Cortex of kidney (tissue), 1 donor: ENCODE measurements at places on chromosomes 16 and 17.

DNA sequence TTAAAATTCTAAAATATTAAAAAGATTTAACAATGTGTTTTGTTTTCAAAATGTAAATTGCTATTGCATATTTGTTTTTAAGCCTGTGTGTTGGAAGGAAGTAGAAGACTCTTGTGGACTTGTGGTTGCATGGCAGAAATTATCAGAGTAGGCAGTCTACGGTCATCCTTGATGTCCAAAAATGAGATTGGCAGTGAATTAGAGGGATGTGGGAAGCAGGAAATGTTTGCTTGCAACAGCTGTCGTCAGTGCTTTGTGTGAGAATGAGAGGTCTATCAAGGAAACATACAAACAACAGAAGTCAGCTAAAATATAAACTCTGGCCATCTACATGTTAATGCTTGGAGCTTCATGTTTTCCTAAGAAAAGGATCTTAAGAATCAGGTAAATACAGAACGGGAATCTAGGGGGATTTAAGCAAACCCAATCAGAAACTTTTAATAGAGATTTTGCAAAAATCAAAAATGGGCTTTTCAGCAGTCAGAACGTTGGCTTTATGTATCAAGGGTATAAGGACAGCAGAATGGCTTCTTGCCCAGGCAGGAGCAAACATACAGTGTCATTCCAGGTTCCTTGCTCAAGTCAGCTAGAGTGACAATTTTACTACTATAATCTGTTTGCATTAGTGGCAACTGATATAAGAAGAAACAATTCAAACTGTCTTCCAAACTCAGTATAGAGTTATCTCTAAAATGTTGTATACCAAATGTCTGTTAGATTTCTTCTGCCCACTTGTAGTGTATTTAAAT is 196.7 kb downstream of the CYB561 start:
- no peak for DNase-seq

- no peak for DNase-seq
These were observed 43.3 kb upstream of the ULK2 start for GRCh38 chr17:19911033-19911432.

- no peak for DNase-seq
These were observed 1.1 kb upstream of the SLC43A2 start for GRCh38 chr17:1629504-1630310.

DNA sequence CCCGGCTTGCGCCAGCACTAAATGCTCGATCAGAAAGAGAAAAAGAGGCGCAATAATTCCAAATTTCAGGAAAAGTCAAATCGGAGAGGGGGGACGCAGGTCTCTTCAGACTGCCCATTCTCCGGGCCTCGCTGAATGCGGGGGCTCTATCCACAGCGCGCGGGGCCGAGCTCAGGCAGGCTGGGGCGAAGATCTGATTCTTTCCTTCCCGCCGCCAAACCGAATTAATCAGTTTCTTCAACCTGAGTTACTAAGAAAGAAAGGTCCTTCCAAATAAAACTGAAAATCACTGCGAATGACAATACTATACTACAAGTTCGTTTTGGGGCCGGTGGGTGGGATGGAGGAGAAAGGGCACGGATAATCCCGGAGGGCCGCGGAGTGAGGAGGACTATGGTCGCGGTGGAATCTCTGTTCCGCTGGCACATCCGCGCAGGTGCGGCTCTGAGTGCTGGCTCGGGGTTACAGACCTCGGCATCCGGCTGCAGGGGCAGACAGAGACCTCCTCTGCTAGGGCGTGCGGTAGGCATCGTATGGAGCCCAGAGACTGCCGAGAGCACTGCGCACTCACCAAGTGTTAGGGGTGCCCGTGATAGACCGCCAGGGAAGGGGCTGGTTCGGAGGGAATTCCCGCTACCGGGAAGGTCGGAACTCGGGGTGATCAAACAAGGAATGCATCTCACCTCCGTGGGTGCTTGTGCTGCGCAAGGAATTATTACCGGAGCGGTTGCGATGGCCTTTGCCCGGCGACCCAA is 4.0 kb upstream of the DLX4 start:
- DNase-seq = no peak

DNA sequence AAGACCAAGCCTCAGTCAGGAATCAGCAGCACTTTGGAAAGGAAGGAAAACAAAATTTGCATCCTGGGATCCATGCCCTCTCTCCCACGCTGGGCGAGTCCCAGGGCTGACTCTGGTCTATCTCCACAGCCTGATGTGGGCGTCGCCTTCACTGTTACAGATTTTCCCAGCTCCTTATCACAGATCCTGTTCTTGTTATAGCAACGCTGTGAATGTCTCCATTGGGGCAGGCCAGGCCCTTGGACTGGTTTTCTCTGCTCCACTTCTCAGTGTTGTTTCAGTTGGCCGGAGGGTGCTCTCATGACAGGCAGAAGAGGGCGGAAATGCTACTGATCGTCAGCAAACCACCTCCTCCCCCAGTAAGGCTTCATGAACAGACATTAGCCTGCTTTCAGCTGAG is 127.9 kb upstream of the CDH11 start:
- DNase-seq = no peak

GRCh38 chr16:88999457-89000206 is 22.6 kb upstream of the CBFA2T3 start:
- DNase-seq = no peak

DNA sequence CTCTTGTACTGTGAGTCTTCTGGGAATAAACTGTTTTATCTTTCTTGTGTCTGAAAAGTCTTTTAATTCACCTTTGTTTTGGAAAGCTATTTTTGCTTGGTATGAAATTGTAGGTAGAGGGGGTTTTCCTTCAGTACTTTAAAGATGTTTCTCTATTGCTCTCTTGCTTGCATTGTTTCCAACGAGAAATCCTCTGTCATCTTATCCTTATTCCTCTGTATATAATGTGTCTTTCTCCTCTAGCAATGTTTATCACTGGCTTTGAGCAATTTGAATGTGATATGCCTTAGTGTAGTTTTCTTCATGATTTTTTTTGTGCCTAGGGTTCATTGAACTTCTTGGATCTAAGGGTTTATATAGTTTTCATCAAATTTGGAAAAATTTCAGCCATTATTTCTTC is 96.3 kb downstream of the CDK5R1 start:
- no peak for DNase-seq

GRCh38 chr16:16828913-16829398 is 450.0 kb downstream of the NPIPA7 start:
- DNase-seq = no peak

GRCh38 chr17:4721203-4722135 is 9.8 kb upstream of the MED11 start:
- no peak for DNase-seq
